ENCODE measurements at places on chromosomes 2 and 18.

DNA sequence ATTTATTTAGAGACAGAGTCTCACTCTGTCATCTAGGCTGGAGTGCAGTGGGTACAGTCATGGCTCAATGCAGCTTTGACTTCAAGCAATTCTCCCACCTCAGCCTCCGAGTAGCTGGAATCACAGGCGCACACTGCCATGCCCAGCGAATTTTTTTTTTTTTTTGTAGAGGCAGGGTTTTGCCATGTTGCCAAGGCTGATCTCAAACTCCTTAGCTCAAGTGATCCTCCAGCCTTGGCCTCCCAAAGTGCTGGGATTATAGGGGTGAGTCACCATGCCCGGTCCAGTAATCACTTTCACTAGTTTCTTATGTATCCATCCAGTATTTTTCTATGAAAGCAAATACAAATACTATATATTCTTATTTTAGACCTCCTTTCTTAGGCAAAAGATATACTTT lies 24.0 kb downstream of the PRKAG3 start:
- no peak for DNase-seq

DNA sequence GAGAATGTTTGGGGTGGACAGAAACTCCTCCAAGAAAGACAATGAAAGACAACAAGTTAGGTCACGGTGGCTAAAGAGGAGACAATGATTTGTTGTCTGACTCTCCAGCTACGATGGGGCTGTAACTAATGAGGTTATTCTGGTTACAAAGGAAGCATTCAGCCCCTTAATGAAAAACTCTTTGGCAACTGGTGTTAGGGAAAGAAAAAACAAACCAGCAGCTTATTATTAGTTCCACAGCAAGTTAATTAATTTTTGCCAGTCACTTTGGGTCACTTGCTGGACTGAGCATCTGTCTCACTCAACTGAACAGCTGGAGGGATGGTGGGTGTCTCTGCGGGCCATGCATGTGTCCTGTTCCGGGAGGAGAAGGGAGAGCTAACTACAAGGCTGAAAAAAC lies 263.7 kb downstream of the ALK start:
- DNase-seq = no peak

- DNase-seq = no peak
Observed at GRCh38 chr2:224444021-224444420, 42.1 kb upstream of the FAM124B start.

GRCh38 chr2:122237450-122237849 lies 482.0 kb downstream of the TSN start:
- no peak for DNase-seq

All from stimulated activated CD4-positive, alpha-beta T cell treated with anti-CD3 and anti-CD28 coated beads, Interleukin-15, amount 100 ng/mL, for 1 hour (primary cell).